ENCODE measurements at places on chromosomes 1 and 21.

- no peak for DNase-seq
Observed at GRCh38 chr1:2384130-2384860, 7.1 kb downstream of the MORN1 start.

DNA sequence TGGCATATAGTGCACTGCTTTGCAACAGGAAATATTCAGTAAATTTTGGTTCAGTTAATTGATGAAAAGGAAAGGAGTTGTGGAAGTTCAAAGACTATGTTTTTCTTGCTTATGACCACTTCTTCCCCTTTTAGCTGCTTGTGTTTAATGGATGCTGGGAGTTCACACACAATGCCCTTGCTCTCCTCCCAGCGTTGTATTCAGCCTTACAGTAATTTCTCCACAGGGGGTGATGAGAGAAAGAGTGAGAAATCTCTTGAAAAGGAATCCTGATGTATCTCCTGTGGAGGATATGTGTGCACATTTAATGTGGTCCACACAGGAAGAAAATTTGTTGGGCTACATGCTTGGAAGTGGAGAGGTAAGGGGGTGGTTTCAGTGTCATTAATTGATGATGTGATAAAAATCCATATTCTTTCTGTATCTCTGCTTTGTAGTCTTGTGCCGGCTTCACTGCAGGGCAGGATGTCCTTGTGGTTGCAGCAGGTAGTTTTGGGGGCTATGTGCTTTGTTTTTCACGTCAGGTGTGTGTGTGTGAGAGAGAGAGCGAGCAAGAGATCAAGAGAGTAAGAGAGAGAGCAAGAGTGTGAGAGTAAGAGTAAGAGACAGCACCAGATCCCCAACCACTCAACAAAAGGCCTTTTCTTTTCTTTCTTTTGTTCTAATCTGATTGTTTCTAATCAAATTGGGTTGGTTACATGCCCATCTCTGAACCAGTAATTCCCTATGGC is 204.4 kb downstream of the RWDD3 start:
- no peak for DNase-seq

DNA sequence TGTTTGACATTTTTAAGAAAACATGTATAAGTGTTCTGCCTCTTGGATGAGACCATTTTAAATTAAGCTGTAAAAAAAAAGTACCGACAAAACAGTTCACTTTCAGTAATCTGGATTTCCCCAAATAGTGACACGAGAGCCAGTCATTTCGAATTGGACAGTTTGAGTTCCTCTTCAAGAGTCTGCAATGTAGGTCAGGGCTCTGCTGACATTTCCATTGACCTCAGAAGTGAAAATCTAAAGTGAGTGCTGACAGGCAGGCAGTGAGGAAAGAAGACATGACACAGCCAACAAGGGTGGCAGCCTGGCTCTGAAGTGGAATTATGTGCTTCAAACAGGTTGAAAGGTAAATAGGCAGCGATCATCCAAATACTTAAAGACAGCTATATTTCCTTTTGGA is at the start of gene IL23R:
Gene IL23R (plus strand): TSS at position 259 of the 400 bp plus-strand sequence. CDS start 1,667 bp downstream, outside the sequence.
- no peak for DNase-seq

GRCh38 chr1:92031281-92032110 is 1.7 kb downstream of the EPHX4 start:
- no peak for DNase-seq

DNA sequence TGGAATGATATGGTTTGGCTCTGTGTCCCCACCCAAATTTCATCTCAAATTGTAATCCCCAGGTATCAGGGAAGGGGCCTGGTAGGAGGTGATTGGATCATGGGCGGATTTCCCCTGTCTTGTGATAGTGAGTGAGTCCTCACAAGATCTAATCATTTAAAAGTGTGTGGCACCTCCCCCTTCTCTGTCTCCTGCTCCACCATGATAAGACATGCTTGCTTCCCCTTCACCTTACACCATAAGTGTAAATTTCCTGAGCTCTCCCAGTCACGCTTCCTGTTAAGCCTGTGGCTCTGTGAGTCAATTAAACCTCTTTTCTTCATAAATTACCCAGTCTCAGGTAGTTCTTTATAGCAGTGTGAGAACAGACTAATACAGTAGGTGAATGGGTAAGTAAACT is 109.3 kb downstream of the DMRTB1 start:
- DNase-seq: no peak

GRCh38 chr1:206446688-206447421 is 23.4 kb upstream of the IKBKE start:
- no peak for DNase-seq
